ENCODE measurements at places on chromosomes 2 and 18. TPM values are rescaled to one million over a fixed set of nuclear protein-coding genes. Genes with fewer than 3 reads are reported as not detected.

CHRNG gene
- total RNA-seq, result not detected

SNTG2 gene
- not detected for total RNA-seq

ITGB6 gene
- total RNA-seq, result not detected

WDR43 gene
- total RNA-seq, result 109 TPM

DARS1 gene
- total RNA-seq, result 110 TPM

DAPL1 gene
- total RNA-seq, result not detected

PER2 gene
- 0.65 TPM for total RNA-seq

DIPK1C gene
- total RNA-seq, result not detected

LRRC30 gene
- not detected for total RNA-seq

CABYR gene
- 2.9 TPM for total RNA-seq

OLA1 gene
- total RNA-seq, result 104 TPM

RAD51AP2 gene
- not detected for total RNA-seq

EPG5 gene
- 9.1 TPM for total RNA-seq

SH2D6 gene
- 0.32 TPM for total RNA-seq

HOXD13 gene
- total RNA-seq, result not detected

GAD1 gene
- total RNA-seq, result 0.97 TPM

PTPRM gene
- 37.2 TPM for total RNA-seq

SEMA4C gene
- total RNA-seq, result 25.2 TPM

BOLL gene
- total RNA-seq, result not detected

MALL gene
- total RNA-seq, result 26.6 TPM

GFPT1 gene
- total RNA-seq, result 30.5 TPM

SERPINB10 gene
- total RNA-seq, result 0.32 TPM

CHRND gene
- not detected for total RNA-seq

YES1 gene
- total RNA-seq, result 189 TPM
